Cardiac septum (tissue), 1 donor: ENCODE measurements at places on chromosomes 4 and X. TPM values are rescaled to one million over a fixed set of nuclear protein-coding genes. Genes with fewer than 3 reads are reported as not detected.
A peak's percentile ranks its signal among the peaks of the same experiment; 100 is the strongest.

The GUCY1B1 gene
- total RNA-seq = 17.0 TPM

The RAPGEF2 gene
- 52.3 TPM for total RNA-seq

The FAM241A gene
- 6.7 TPM for total RNA-seq

The NXF2B gene
- total RNA-seq = not detected

The NAP1L2 gene
- 10.7 TPM for total RNA-seq

The DGKK gene
- not detected for total RNA-seq

The SLC4A4 gene
- 22.0 TPM for total RNA-seq

The DCAF4L1 gene
- total RNA-seq = 0.46 TPM

- DNase-seq = no peak
These were observed 128.3 kb upstream of the MAOA start for GRCh38 chrX:43527801-43528200.

DNA sequence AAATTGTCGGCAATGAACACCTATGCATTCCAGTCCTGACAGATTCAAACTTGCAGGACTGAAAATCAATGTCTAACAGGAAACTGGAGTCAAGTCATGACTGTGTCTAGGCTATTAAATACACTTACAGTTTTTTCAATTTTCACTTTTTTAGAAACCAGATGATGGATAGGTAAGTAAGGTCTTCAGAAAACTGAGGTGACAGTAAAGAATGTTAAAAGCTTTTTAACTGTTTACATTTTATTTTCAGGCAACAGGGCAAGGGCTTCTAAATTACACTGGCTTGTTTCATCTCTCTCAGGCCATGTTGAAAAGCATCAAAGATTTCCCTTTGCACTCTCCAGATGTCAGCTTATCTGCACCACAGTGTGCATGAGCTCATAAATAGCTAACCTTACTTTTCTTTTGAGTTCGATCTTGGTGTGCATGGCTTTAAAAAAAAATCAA is 65.2 kb downstream of the SEC24D start:
- no peak for DNase-seq

DNA sequence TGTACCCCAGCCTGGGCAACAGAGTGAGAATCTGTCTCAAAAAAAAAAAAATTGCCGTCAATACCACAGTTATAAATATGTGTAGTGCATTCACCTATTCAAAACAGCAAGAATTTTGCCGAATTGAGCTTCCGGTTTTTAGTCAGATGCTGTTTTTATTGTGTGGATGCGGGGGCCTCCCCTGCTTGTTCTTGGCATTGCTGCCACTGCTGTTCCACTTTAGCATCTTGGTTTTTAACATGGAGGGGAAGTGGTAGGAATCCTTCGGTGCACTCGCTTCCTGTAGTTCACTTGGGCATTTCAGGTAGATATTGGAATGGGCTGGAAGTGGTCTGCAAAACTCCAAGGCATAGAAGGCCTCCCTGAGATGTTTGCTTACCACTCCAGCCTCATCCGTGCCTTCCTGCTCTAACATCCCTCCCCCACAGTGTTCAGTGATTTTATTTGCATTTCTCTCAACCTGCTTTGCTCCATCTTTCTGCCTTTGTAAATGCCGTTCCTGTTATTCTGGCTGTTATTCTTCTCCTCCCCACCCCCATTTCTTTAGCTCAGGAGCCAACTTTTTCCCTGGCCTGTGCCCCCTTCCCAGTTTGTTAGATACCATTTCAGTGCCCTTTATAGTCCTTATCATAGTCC is 25.5 kb downstream of the MOB1B start:
- no peak for DNase-seq

DNA sequence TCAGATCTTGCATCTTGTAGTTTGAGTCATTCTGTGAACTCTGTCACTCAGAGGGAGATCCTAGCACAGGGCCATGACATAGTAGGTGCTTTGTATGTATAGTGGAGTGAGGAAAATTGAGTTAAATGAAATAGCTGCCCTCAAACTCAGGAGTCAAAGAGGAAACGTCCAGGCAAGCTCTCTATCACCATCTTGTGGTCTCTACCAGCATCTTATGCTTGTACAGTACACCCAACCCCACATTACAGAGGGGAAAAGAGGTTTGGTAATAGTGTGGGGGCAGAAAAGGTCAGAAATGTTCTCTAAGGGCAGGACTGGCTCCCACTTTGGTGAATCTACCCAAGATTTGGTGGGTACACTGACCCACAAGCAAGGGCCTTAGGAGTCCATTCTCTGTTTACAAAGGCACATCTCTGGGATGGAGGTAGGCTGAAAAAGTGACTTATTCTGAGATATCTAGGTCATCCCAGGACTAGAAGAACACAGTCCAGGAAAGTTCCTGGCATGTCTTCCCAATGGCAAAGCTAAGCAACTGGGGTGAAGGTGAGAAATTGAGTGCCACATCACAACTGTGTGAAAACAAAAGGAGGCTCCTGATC is 131.8 kb downstream of the OR13H1 start:
- no peak for DNase-seq

DNA sequence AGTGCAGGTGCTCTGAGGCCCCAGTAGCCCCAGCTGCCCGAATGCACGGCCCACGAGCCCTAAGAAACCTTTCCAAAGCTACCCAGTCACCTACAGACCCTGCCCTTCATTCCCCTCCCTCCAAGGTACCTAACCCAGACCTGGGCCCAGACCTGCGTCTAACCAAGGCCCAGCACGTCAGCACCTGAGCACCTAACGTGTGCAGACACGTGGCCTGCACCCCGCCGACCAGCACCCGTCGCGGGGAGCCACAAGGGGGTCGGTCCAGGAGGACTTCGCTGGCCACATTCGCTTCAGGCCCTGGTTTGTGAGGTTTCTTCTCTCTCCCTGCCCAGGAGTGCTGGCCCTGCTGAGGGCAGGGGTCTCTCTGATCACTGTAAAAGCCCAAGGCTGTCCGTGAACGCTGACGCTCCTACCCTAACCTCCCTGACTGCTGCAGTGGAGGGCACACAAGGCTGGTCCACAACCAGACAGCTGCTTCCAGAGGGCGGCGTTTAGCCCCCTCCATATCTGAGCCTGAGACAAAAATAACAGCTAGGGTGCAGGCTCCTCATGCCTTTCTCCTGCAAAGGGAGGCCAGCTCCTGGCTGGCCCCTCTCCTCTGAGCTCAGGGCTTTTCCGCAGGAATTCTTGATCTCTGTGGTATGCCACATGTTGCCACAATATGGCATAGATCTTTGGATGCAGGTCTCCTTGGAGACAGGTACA is 31.8 kb downstream of the WDR1 start:
- DNase-seq = peak; percentile 75

GRCh38 chr4:86910820-86911684 is 18.8 kb upstream of the C4orf36 start:
- no peak for DNase-seq

GRCh38 chr4:91325495-91325894 is 978.3 kb upstream of the GRID2 start:
- no peak for DNase-seq

DNA sequence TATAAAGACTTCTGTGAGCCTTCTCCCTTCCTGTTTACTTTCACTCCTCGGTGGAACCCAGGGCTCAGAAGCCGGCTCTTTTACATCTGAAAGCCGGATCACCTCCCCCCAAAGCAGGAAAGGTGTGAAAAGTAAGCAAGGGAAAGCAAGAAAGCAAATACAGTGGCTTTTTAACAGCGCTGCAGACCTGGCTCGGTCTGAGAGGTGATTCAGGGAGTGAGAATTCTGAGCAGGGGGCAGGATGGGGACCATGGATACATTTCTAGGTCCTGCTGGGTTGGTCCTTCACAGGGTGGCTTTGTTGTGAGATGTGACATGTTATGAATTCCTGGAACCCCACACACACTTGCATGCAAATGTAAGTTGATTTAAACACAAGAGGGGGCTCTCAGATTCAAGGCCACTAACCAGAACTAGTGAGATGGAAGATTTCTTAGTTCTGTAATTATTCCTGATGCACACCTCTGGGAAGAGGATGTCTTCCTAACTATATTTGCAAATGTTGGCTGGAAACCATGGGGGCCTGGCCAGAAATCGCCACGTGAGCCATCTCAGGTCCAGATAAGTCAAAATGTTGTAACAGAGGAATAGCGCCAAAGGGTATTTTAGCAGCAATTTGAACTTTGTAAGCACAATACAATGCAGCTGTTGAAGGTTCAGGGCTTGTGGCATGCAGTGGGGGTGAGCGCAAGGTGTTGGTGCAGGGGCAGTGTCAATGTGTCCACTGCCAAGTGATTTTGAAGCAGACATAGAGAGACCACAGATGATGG is 670.1 kb upstream of the LCORL start:
- DNase-seq = no peak

- DNase-seq = no peak
These were observed 156.9 kb upstream of the TTC29 start for GRCh38 chr4:147102596-147102995.

GRCh38 chr4:80452768-80453167 is 117.2 kb downstream of the CFAP299 start:
- DNase-seq = no peak

DNA sequence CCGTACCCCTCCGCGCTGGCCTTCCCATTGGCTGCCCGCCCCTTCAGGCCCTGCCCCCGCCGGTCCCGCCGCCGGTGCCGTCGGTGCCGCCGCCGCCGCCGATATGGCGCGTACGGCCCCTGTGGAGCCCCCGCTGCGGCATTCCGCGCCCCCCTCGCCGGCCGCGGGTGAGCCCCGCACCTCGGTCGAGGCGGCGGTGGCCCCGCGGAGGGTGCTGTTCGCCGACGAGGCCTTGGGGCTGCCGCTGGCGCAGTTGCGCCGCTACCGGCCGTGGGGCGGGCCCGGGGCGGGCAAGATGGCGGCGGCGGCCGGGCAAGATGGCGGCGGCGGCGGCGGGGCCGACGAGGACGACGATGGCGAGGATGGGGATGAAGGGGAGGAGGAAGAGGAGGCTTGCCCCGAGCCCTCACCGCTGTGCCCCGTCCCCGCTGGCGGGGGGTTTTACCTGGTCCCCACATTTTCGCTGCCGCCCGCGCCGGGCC is at the start of gene PPP1R3F:
Gene PPP1R3F (plus strand): TSS at position 27 of the 482 bp plus-strand sequence. CDS start 77 bp downstream, at position 104.
- no peak for DNase-seq

- no peak for DNase-seq
These were observed 236.9 kb downstream of the DCTD start for GRCh38 chr4:182680234-182680653.

DNA sequence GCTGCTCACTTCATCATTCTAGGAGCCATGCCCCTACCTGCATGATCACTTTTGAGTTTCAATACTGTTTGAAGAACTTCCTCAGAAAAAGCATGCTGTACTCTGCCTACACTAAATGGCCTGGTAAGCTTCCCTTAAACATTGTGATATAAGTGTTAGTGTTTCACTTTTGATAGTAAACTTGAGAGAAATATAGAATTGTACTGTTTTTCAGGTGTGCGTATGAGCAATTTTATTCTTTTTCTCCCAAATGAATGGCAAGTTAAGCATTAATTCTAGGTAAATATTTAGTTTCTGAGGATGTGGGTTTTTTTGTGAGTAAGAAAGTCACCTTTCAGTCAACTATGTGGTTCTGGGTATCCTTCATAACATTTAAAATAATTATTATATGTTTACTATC is 484.5 kb downstream of the IL15 start:
- no peak for DNase-seq

DNA sequence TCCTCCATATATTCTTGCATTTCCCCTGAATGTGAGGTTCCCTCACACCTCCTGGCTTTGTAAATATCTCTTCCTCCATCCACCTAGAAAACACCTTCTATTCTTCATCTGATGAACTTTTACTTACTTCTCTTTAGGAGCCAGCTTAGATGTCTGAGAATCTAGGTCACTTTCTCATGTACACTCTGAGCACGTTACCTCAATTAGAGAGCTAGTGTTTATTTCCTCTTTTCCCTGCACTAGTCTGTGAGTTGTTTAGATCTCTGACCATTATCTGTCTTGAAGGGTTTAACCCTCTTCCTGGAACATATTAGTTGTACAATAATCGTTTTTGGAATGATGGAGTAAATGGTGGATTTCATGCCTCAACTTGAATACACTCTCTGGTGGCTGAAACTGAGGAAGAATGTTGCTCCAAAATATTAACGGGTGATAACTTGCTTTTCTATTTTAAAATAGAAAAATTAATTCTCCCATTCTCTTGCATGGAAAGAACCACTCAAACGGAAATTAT is 8.5 kb upstream of the NEIL3 start:
- DNase-seq = no peak

GRCh38 chr4:94441838-94442237 is 9.9 kb upstream of the PDLIM5 start:
- DNase-seq = no peak

DNA sequence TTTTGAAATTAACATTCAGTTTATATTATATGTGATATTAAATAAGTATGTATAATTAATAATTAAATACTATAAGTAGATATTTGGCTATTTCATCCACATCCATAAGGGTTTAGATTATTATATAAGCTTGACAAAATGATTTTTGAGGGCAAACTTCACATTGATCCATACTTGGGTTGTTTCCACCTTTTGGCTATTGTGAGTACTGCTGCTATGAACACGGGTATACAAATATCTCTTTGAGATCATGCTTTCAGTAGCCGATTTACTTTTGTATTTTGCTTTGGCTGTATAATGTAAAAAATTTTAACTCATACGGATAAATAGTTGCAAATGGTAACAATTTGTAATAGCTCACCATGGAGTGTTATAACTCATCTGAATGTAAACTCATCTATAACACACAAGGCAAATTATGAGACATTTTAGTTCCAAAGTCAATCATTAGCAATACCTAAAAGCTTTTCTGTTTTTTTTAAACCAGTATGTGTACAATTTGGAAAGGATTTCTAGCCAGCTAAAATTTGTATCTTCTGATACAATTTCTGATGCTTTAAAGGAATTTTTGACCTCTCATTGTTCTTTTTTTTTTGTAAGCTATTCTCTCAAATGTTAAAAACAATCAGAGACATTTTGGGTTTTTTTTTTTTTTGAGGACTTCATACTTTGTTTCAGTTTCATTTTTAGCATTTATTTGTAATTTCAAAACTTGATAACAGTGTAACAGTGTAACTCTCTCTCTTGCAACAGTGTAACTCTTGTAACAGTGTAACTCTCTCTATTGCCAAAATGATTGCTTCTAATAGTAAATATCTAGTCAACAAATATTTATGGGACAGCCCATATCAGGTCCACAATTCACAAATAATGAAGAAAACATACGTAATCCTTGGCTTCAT is 51.8 kb upstream of the ARX start:
- no peak for DNase-seq

DNA sequence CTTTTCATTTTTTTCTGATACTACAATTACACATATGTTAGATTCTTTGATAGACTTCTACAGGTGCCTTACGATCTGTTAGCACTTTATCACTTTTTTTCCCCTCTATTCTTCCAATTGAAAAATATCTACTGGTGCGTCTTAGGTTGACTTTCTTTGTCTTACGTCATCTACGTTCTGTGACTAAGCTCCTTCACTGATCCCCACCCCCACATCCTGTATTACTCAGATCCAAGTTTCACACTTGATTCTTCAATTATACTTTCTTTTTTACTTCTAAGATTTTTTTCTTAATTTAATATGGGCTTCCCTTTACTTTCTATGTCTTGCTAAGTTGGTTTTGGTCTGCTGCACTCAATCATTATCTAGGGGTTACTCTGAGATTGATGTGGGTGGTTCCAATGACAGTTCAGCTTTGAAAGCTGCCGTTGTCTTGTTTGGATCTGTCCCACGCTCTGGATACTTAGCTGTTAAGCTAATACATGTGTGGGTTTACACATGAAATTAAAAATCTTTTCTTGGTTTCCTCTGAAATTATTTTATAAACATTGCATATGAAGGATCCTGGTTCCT is 1321.1 kb downstream of the RAPGEF2 start:
- DNase-seq = no peak

GRCh38 chr4:101262683-101263082 is 84.6 kb downstream of the PPP3CA start:
- DNase-seq = no peak
